ENCODE measurements at places on chromosomes 1 and 21. TPM values are rescaled to one million over a fixed set of nuclear protein-coding genes. Genes with fewer than 3 reads are reported as not detected.

DNA sequence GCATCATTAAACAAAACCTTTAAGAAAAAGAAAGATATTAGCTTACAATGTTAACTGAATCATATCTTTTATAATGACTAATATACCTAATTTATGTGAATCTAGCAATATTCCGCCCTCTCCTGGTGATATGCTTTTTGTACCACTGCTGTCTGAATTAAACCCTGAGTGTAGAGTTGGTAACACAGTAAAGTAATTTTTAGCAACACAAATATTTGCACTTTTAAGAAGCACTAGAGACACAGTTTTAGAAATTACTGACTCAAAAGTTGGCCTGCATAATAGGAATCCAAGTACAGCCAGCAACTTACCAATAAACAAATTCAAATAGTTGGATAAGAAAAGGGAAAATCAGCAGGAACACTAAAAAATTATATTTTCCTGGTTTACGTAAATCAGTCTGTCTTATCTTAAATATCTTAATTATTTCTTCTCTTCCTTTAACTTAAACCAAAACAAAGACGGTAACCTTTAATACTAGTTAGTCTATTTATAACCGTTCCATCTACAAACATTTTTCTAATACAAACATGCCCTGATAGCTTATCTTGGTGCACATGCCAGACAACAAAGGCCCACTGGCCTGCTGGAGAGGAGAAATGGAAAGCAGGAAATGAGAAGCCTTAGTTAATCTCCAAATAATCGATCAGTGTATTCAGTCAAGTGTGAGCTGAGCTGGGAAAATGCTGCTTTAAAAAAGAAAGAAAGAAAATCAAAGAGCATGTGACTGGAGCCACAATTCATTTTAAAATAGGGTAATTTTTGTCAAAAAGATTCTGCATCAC is 246.0 kb downstream of the RERE start:
- peak; percentile 73 for DNase-seq
- H3K36me3 ChIP-seq, result no peaks in the 10 kb centered on the region
- no peak overlapping the region for H3K4me3 ChIP-seq
- no peaks in the 10 kb centered on the region for H3K27me3 ChIP-seq
- peak overlapping the region; percentile 80 for H3K27ac ChIP-seq
- peaks cover 48% of the 10 kb centered on the region for H3K4me1 ChIP-seq

DNA sequence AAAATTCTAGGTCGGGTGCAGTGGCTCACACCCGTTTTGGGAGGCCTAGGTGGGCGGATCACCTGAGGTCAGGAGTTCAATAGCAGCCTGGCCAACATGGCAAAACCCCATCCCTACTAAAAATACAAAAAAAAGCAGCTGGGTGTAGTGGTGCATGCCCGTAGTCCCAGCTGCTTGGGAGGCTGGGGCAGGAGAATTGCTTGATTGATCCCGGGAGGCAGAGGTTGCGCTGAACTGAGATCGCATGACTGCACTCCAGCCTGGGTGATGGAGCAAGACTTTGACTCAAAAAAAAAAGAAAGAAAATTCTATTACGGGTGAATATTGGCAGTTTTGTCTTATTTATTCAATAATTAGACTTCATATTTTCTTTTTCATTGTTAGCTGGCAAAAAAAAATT is 62.1 kb downstream of the SNX7 start:
- H3K36me3 ChIP-seq, result peaks cover 6% of the 10 kb centered on the region
- no peaks in the 10 kb centered on the region for H3K4me1 ChIP-seq
- no peak overlapping the region for H3K4me3 ChIP-seq
- H3K27ac ChIP-seq, result no peak overlapping the region
- H3K27me3 ChIP-seq, result no peaks in the 10 kb centered on the region
- DNase-seq, result no peak

DNA sequence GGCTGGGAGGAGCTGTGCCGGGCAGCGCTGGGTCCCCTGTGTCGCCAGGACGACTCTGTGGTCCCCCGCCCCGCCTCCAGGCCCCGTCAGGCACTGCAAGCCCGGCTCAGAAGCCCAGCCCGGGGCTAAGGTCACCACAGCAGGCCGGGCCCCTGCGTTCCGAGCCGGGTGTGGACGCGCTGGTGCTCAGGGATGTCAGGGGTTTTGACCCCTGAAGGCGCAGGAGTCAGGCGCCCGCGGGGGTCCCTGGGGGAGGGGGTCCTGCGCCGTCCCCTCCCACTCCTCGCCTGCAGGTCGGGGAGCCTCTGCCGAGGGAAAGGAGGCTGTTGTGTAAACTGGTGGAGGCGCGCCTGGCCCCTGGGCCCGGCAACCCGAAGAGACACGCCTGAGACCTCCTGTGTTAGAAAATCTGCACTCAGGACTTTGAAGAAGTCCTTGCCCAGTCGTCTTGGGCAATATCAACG is 23.7 kb upstream of the TMEM54 start:
- H3K27ac ChIP-seq, result no peak overlapping the region
- no peaks in the 10 kb centered on the region for H3K36me3 ChIP-seq
- peak overlapping the region; percentile 33 for H3K4me3 ChIP-seq

DNA sequence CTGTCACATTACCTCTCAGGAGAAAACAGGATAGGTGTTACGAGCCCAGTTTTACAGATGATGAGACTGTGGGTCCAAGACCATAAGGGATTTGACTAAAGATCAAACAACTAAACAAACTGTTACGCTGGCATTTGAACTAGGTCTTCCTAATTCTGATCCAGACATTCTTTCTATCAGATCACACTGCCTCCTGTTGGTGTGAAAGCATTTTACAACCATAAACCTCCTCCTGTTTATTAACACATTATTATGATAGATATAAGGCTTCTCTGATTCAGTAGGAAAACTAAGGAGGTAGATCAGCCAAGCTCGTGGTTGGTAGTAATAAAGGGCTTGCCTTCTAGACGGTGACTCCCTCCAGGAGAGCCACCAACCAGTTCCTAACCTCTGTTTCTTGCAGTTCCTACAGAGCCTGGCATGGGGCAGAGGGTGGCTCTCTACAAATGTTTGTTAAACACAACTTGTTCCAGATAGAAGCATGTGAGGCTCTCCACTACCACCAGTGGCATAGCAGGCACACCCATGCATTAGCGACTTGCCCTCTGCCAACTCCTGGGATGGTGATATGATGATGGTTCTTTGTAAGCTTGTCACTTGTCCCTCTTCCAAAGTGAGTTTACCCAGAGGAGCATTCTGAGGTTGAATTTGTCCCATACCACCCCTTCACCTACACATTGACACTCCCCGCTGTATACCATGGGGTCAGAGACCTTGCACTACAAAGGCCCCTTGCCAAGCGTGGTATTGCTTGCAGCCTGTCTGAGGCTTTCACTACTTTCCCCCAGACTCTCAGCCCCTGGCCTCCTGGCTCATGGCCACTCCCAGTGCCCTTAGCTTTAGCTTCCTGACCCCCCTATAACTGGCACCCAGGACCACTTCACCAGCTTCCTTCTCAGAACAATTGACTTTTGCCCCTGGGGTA is 96.4 kb upstream of the HOOK1 start:
- no peaks in the 10 kb centered on the region for H3K27me3 ChIP-seq
- no peaks in the 10 kb centered on the region for H3K4me1 ChIP-seq
- H3K36me3 ChIP-seq, result no peaks in the 10 kb centered on the region
- H3K4me3 ChIP-seq, result no peak overlapping the region
- no peak for DNase-seq

GRCh38 chr1:201275253-201275666 is 8.0 kb upstream of the PKP1 start:
- no peaks in the 10 kb centered on the region for H3K4me1 ChIP-seq
- peak overlapping the region; percentile 12 for H3K27ac ChIP-seq
- no peaks in the 10 kb centered on the region for H3K36me3 ChIP-seq
- no peak overlapping the region for H3K4me3 ChIP-seq

- H3K4me3 ChIP-seq, result no peak overlapping the region
These were observed 403.6 kb upstream of the CHRM3 start for GRCh38 chr1:238982736-238983135.

GRCh38 chr1:94679332-94680038 is 137.9 kb upstream of the F3 start:
- H3K27me3 ChIP-seq, result no peaks in the 10 kb centered on the region
- peaks cover 6% of the 10 kb centered on the region for H3K4me1 ChIP-seq
- H3K4me3 ChIP-seq, result no peak overlapping the region

DNA sequence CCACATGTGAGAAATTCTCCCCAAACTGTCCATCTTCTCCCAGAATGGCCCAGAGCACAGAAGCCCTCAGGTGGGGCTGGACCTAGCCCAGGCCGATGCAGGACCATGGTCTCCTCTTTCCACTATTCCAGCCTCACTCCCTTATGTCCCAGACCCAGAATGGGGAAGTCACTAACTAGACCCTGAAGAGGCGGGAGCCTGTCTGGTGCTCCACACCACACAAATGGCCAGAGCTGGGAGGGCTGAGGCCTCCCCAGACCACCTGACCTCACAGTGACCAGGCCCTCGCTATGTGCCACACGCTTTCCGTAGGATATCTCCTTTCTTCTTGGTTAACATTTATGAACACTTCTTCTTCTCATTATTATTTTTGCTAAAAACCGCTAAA is 54.9 kb upstream of the EDN2 start:
- peaks cover 10% of the 10 kb centered on the region for H3K4me1 ChIP-seq
- H3K36me3 ChIP-seq, result no peaks in the 10 kb centered on the region
- H3K27me3 ChIP-seq, result peaks cover 8% of the 10 kb centered on the region
- DNase-seq, result no peak

- H3K4me1 ChIP-seq, result peaks cover 19% of the 10 kb centered on the region
- peak overlapping the region; percentile 85 for H3K4me3 ChIP-seq
- H3K27ac ChIP-seq, result peak overlapping the region; percentile 81
These were observed 888 bp upstream of the SNRPE start for GRCh38 chr1:203860396-203861025.

- no peaks in the 10 kb centered on the region for H3K27me3 ChIP-seq
- no peak for DNase-seq
- no peak overlapping the region for H3K27ac ChIP-seq
- H3K36me3 ChIP-seq, result peaks cover 100% of the 10 kb centered on the region
- H3K4me1 ChIP-seq, result no peaks in the 10 kb centered on the region
- H3K4me3 ChIP-seq, result no peak overlapping the region
These were observed 11.7 kb downstream of the HYI start for GRCh38 chr1:43441894-43442637.

DNA sequence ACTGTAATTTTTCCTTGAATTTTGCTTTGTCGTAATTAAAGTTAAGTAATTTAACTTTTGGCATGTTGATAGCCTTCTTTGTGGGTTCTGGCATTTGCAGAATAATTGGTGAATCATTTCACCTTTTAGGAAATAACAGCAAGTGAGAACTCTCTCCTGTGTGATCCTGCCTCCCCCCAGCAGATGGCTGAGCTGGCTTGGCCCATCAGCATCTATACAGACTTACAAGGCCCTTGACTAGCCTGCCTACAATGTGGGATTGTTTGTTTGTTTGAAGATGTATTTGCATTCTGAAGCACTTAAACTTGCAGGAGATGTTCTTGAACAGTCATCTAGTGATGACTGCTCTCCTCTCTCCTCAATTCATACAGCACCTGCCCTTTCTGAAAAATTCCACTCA is 55.9 kb downstream of the MACO1 start:
- no peak overlapping the region for H3K27ac ChIP-seq
- H3K27me3 ChIP-seq, result no peaks in the 10 kb centered on the region
- H3K36me3 ChIP-seq, result peaks cover 74% of the 10 kb centered on the region
- no peak for DNase-seq

The C1QC gene
- 71.0 TPM for total RNA-seq

The ARID4B gene
- total RNA-seq, result 23.7 TPM

All from stomach (tissue), 19 donors.